Activated CD4-positive, CD25-positive, alpha-beta regulatory T cell treated with anti-CD3 and anti-CD28 coated beads, Interleukin-2, amount 50 U/mL, for 72 hours (primary cell): ENCODE measurements at places on chromosomes 11 and 22.

DNA sequence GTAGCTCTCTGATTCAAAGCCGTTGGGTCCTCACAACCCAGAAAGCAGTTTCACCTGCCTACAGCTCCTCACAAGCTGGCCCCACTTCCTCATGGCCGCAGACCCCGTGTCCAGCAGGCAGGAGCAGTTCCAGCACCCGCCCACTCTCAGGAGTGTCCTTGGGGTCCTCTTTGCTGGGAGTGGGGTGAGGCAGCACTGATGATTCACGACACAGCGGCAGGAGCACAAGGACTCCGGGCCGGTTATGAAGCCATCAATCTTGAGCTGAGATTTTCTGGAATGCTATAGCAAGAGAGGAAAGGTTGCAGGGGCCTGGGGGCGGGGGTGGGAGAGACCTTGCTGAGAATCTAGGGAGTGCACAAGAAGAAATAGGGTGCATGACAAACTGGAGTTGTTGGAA is 311.2 kb downstream of the NXPE2 start:
- no peak for DNase-seq

GRCh38 chr11:109958821-109959166 is 134.4 kb upstream of the ZC3H12C start:
- no peak for DNase-seq

DNA sequence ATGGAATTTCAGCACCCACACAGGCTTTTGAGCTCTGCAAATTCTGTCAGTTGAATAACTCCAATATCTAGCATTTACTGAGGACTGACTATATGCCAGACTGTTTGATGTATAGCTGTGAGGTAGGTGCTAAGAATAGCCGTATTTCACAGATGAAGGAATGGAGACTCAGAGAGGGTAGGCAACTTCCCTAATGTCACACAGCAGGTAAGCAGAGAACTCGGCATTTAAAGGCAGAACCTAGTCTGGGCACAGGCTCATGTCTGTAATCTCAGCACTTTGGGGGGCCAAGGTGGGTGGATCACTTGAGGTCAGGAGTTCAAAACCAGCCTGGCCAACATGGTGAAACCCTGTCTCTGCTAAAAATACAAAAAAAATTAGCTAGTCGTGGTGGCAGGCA is 184.1 kb downstream of the BCR start:
- DNase-seq: no peak

GRCh38 chr22:35727436-35727835 is 9.8 kb downstream of the APOL5 start:
- DNase-seq: no peak

- no peak for DNase-seq
Measured at GRCh38 chr11:119795690-119796089, 66.7 kb upstream of the NECTIN1 start.

DNA sequence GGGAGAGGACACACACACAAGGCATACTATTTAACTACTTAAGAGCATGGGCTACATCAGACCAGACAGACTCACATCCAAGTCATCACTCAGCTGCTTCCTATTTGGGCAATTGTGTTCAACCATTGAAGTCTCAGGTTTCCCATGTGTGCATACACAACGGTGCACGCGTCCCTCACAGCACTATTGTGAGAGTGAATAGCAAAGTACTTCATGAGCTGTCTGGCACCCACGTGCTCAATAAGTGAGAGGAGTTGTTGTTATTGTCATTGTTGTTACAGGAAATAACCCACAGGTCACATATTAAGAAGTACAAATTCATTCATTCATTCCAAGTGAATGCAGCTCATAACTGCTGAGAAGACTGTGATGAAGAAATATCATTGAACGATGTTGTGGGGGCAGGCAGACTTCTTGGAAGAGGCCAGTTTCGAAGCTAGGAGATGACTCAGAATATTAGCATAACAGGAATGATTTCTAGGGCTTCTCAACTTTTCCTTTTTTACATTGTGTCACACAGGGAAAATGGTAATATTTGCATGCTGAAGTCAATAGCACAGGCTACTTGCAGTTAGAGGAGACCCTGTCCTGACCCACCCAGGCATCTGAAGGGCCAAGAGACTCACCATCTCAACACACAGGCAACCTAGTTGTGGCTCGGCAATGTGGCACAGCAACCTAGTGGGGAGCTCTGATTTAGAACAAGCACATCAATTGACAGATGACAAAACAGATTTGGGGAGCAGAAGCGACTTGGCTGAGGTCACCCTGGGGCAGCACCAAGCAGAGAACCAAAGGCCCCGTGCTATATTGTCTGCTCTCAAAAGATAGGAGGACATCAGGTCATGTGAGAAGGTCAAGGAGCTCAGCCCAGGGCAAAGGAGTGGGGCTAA is 606.0 kb downstream of the BUD13 start:
- DNase-seq: no peak

DNA sequence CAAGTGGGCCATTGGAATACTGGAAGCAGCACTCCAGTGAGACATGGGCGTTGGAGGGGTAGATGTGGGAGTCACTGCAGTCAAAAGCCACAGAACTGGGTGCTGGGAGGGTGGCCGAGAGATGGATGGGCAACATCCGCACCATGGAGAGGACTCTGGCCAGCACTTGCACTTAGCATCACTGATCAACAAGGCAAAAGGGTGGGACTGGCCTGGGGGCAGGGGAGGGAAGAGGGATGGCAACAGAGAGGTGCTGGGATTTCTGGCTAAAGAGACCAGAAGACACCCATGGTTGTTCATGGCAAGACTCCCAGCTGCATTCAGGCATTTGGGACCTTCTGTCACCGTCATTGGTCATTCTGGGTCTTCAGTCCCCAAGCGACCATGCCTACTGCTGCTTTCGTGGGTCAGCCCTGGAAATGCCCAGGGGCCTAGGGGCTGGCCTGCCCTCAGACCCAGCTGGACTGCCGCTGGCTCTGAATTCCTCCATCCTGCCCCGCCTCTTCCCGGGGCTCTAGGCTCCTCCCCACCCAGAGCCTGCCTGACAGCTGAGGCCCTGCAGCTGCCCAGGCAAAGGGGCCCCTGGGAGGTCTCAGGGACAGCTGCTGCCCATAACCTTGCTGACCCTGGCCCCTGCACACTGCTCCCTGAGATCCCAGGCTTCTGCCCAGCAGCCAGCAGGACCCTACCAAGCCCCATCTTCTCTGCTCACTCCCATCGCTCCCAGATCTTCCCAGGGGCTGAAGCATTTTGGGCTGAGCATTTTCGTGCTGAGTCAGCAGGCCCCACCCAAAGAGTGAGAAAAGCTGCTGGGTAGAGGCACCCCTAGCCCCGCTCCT is 13.0 kb upstream of the CDC42EP2 start:
- no peak for DNase-seq

GRCh38 chr11:65110354-65110861 is 1.3 kb upstream of the TM7SF2 start:
- peak; percentile 99 for DNase-seq

GRCh38 chr22:42933485-42934091 is 76.5 kb upstream of the ARFGAP3 start:
- DNase-seq: no peak

DNA sequence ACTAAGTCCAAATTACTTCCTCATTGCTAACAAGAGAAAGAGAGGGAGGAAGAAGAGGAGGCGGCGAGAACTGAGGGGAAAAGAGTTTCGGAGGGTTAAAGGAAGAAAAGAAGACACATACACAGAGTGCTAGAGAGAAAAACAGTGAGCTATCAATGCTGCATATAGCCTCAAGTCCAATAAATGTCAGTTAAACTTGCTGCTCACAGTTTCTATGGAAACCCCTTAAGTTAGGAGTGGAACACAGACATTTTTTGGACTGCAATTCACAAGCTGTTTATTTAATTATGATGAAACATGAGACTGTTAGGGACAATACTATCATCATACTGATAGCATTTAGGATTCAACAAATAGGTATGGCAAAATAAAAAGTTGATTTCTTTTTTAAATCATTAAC is 1320.4 kb downstream of the LRRC4C start:
- no peak for DNase-seq

GRCh38 chr11:15236559-15236958 is 121.8 kb downstream of the INSC start:
- DNase-seq: no peak

GRCh38 chr11:89667001-89667400 is 43.1 kb upstream of the TRIM77 start:
- DNase-seq: no peak

DNA sequence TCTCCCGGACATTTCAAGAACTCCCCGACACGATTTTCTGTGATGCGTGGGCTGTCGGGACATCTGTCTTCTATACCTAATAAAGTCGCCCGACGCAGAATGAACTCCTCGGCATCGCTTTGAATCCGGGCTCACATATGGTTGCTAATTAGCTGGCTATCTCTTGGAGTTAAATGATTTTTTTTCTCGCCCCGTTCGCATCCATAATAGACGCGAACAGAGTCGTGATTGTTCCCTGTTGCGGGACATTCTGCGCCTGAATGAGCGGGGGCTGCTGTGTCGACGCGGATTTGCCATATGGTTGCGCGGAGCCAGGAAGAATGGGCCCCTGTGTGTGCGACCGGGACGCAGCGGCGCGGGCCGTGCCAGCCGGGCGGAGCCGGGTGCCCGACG is 16.4 kb downstream of the CDKN1C start:
- no peak for DNase-seq
